ENCODE measurements at places on chromosomes 3 and 15.

GRCh38 chr3:80914854-80915253, 846.6 kb downstream of the GBE1 start:
- H3K27ac ChIP-seq, result no peak overlapping the region
- H3K36me3 ChIP-seq, result no peaks in the 10 kb centered on the region
- H3K27me3 ChIP-seq, result no peaks in the 10 kb centered on the region
- no peaks in the 10 kb centered on the region for H3K4me1 ChIP-seq
- no peak for DNase-seq

DNA sequence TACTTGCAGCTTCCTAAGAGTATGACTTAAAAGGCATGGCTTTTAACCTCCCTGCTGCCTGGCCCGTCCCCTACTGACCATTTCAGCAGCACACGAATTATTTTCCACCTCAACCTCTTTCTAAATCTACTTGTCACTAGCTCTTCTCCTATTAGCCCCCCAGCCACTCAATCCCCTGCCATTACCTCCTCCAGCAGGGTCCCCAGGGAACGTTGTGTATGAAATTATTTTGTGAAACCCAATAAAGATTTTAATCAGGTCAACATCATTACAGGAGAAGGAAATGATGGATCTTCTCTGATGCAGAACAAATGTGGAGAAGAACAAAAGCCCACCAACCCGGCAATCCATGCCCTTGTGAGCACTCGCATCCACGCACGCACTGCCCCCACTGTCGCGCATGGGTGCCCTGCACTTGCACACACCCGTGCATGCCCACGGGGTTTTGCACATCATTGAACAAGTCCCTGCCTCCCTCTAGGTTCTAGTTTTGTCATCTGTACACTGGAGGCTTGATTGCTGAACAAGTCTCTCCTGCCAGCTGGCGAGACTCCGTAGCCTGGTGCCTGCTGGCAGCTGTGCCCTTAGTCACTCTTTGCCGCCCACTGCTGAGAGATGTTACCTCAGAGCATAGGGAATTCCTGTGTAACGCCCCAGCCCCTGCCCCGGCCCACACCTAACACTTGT, 51.6 kb downstream of the LINGO1 start:
- no peak for DNase-seq
- H3K27me3 ChIP-seq, result peaks cover 14% of the 10 kb centered on the region

- H3K27ac ChIP-seq, result no peak overlapping the region
- H3K27me3 ChIP-seq, result peaks cover 8% of the 10 kb centered on the region
- no peaks in the 10 kb centered on the region for H3K36me3 ChIP-seq
- no peaks in the 10 kb centered on the region for H3K4me1 ChIP-seq
Measured at GRCh38 chr3:132210476-132211346, 106.5 kb upstream of the ACP3 start.

DNA sequence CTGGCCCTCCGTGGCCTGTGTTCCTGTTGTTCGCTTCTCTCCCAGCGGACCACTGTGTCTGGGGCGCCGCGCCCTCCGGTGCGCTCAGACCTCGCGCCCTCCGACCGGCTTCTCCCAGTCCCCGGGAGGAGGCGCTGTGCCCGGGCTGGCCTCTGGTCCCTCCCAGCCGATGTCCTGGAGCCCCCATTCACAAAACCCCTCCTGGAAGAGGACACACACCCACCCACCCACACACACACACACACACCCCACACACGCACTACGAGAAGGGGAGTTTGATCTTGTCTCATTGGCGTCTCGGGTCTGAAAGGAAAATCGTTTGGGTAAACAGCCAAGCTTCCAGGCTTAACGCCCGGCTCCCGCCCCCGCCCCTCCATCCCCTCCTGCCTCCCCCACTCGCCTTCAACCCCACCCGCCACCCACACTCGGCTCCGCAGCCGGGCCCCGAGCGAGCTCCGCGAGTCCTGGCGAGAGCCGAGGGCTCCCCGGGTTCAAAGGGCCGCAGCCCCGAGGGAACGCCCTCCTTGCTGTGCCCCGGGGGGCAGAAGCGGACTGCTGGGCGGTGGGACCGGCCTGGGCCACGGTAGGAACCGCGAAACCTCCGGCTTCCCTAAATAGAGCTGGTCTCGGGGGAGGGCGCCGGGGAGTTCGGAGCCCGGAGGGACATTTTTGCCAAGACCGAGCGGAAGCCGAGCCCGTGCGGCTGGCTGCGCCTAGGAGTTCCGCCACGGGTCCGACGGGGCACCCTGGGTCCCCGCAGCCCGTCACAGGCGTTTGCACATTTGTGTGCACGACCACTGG, 23.6 kb downstream of the NR2F2 start:
- H3K4me1 ChIP-seq, result peaks cover 21% of the 10 kb centered on the region
- H3K4me3 ChIP-seq, result no peak overlapping the region
- no peaks in the 10 kb centered on the region for H3K36me3 ChIP-seq
- peaks cover 63% of the 10 kb centered on the region for H3K27me3 ChIP-seq
- no peak for DNase-seq

DNA sequence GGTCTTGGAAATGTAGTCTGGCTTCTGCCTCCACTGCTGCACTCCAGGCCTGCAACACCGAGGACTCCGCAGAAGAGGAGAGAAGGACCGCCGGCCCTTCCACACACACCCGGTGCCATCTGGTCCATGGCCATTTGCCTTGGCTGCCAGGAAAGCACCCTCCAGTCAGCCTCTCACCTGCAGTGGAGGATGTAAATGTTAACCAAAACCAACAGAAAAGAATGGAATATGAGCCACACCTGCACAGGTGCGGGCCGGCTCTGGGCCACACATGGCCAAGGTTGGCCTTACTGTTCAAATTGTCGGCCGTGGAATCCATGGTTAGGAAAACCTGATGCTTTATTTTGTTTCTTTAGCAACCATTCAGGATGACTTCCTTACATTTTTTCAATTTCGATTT, 178.3 kb upstream of the C2CD4B start:
- no peaks in the 10 kb centered on the region for H3K36me3 ChIP-seq
- no peak overlapping the region for H3K4me3 ChIP-seq
- H3K4me1 ChIP-seq, result peaks cover 6% of the 10 kb centered on the region
- no peak for DNase-seq
- H3K27ac ChIP-seq, result no peak overlapping the region

GRCh38 chr3:134027631-134028030, 2.1 kb downstream of the SLCO2A1 start:
- no peak overlapping the region for H3K4me3 ChIP-seq
- peaks cover 31% of the 10 kb centered on the region for H3K27me3 ChIP-seq
- peaks cover 6% of the 10 kb centered on the region for H3K4me1 ChIP-seq
- H3K36me3 ChIP-seq, result no peaks in the 10 kb centered on the region

DNA sequence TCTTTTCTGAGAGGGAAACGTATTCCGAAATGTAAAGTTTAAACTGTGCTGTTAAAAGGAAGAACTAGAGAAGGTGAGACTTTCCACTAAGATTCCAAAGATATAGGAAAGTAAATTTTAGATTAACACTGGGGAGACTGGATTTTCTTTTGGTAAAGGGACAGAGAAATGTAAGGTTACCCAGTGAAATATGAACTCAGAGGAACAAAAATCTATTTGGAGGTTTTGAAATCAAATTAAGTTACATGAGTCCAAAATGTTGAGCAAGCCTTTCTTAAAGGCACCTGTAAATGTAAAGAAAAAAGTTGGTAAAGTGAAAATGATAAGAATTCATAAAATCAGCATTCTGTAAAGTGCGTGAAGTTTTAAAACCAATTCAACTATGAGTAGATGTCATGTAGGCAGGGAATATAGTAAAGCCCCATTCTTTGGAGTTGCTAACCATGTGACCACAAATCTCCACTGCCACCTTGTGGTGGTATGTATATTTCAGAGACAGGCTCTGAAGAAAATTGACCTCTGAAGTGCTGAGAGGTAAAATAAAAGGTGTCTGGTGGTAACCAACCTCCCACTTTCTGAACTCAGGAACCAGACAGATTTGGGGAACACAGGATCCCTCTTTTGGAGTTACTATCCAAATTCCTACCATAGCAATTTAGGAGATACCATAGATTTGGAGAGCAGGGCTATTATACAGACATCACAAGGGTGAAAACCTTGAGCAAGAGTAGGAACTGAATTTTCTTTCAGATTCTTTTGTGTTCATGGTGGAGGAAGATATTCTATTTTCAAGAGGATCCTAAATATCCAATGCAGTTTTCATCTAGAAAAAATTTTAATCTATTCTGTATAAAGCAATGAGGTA, 215.3 kb downstream of the ROBO2 start:
- H3K27me3 ChIP-seq, result no peaks in the 10 kb centered on the region
- H3K4me1 ChIP-seq, result no peaks in the 10 kb centered on the region
- no peak overlapping the region for H3K27ac ChIP-seq
- no peak for DNase-seq
- no peaks in the 10 kb centered on the region for H3K36me3 ChIP-seq

GRCh38 chr15:101391981-101392640, 97.1 kb upstream of the SNRPA1 start:
- H3K4me1 ChIP-seq, result peaks cover 36% of the 10 kb centered on the region
- peaks cover 18% of the 10 kb centered on the region for H3K27me3 ChIP-seq
- H3K4me3 ChIP-seq, result peak overlapping the region; percentile 49

DNA sequence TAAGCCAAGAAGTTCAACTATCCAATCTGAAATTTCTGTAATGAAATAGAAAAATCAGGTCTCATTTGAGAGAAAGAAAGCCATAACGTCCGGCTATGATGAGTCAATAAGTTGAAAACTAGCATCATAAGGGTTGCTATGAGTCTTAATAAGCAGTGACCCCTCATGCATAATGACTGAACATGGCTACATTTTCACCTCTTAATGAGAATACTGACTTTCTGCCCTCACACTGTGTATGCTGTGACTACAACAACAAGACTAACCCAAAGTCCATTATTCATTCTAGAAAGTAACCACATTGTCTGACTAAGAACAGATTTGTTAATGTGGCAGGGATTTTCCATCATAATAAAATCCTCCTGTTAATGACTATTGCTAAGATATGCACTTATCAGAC, 884.0 kb upstream of the CADM2 start:
- H3K4me3 ChIP-seq, result no peak overlapping the region
- no peaks in the 10 kb centered on the region for H3K4me1 ChIP-seq
- H3K27me3 ChIP-seq, result no peaks in the 10 kb centered on the region
- no peak overlapping the region for H3K27ac ChIP-seq
- H3K36me3 ChIP-seq, result no peaks in the 10 kb centered on the region

GRCh38 chr15:33296856-33297255, 13.9 kb upstream of the RYR3 start:
- DNase-seq, result no peak
- no peaks in the 10 kb centered on the region for H3K36me3 ChIP-seq
- no peak overlapping the region for H3K27ac ChIP-seq
- H3K4me3 ChIP-seq, result no peak overlapping the region
- H3K27me3 ChIP-seq, result peaks cover 2% of the 10 kb centered on the region
- H3K4me1 ChIP-seq, result no peaks in the 10 kb centered on the region

- no peaks in the 10 kb centered on the region for H3K36me3 ChIP-seq
- H3K27me3 ChIP-seq, result peaks cover 8% of the 10 kb centered on the region
- no peak overlapping the region for H3K27ac ChIP-seq
- DNase-seq, result no peak
- H3K4me3 ChIP-seq, result no peak overlapping the region
Measured at GRCh38 chr3:139112230-139112558, 67.5 kb upstream of the PRR23C start.

GRCh38 chr3:155512175-155512866, 218.8 kb upstream of the STRIT1 start:
- H3K4me3 ChIP-seq, result no peak overlapping the region
- H3K27me3 ChIP-seq, result no peaks in the 10 kb centered on the region
- H3K27ac ChIP-seq, result no peak overlapping the region
- no peak for DNase-seq
- H3K36me3 ChIP-seq, result no peaks in the 10 kb centered on the region

DNA sequence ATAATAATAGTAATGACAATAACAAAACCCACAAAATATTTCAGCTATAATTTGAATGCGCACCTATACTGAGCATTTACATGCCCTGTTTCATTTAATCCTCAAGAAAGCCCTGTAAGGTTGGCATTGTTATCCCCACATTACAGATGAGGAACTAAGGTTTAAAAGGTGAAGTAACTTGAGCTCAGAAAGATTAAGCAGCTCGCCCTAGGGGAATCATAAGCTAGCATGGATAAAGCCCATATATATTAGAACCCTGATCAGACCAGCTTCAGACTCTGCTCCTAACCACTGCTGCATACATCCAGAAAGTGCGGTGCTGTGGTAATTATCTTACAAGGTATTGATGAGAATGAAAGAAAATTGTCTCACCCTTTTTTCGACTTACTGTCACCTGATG, 141.1 kb upstream of the CGNL1 start:
- H3K4me1 ChIP-seq, result no peaks in the 10 kb centered on the region
- H3K36me3 ChIP-seq, result peaks cover 51% of the 10 kb centered on the region
- no peaks in the 10 kb centered on the region for H3K27me3 ChIP-seq
- no peak overlapping the region for H3K4me3 ChIP-seq

DNA sequence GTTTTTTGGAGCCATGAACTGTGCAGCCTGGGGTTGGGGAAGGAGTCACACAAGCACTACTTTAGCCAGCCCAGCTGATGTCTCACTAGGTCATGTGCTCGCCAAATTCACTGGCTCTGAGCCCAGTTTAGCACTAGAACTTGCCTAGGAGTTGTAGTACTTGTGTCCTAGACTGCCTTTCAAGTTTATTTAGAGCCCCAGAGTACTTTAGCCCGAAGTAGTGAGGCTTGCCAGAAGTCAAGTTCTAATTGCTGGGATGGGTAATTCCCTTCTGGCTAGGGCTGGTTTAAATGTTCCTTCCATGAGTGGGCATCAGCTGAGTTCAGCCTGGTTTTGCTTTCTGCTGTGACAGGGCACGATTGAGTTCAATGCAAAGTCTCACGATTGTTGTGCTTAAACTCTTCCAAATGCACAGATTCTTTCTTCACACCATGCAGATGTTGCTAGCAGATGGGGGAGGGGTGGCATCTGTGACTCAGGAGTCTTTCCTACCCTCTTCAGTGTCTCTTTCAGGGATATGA, 228.2 kb upstream of the ZPLD1 start:
- H3K27ac ChIP-seq, result no peak overlapping the region
- no peak overlapping the region for H3K4me3 ChIP-seq
- no peak for DNase-seq
- no peaks in the 10 kb centered on the region for H3K27me3 ChIP-seq
- H3K4me1 ChIP-seq, result peaks cover 4% of the 10 kb centered on the region

- no peaks in the 10 kb centered on the region for H3K27me3 ChIP-seq
- no peaks in the 10 kb centered on the region for H3K36me3 ChIP-seq
- no peaks in the 10 kb centered on the region for H3K4me1 ChIP-seq
- DNase-seq, result no peak
Measured at GRCh38 chr15:96142498-96142897, 188.0 kb upstream of the NR2F2 start.

GRCh38 chr15:28116521-28117431, 17.7 kb upstream of the OCA2 start:
- no peak for DNase-seq
- no peak overlapping the region for H3K4me3 ChIP-seq
- H3K27ac ChIP-seq, result no peak overlapping the region
- no peaks in the 10 kb centered on the region for H3K27me3 ChIP-seq
- H3K4me1 ChIP-seq, result no peaks in the 10 kb centered on the region
- peaks cover 85% of the 10 kb centered on the region for H3K36me3 ChIP-seq

DNA sequence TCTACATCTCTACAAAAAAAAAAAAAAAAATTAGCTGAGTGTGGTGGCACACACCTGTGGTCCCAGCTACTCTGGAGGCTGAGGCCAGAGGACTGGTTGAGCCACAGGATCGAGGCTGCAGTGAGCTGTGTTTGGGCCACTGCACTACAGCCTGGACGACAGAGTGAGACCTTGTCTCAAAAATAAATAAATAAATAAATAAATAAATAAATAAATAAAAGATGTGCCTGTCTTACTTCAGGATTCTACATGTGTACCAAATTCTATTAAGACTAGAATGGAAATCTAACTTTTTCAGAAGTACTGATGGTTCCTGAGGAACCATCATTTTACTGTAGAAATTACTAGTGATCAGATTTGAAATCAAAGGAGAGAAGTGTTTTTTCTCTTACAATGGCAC, 51.9 kb downstream of the TTBK2 start:
- no peak overlapping the region for H3K4me3 ChIP-seq
- no peak for DNase-seq
- no peaks in the 10 kb centered on the region for H3K27me3 ChIP-seq
- H3K4me1 ChIP-seq, result no peaks in the 10 kb centered on the region
- peaks cover 28% of the 10 kb centered on the region for H3K36me3 ChIP-seq
- H3K27ac ChIP-seq, result no peak overlapping the region
